ENCODE measurements at places on chromosomes 3 and 15.
A peak's percentile ranks its signal among the peaks of the same experiment; 100 is the strongest.

DNA sequence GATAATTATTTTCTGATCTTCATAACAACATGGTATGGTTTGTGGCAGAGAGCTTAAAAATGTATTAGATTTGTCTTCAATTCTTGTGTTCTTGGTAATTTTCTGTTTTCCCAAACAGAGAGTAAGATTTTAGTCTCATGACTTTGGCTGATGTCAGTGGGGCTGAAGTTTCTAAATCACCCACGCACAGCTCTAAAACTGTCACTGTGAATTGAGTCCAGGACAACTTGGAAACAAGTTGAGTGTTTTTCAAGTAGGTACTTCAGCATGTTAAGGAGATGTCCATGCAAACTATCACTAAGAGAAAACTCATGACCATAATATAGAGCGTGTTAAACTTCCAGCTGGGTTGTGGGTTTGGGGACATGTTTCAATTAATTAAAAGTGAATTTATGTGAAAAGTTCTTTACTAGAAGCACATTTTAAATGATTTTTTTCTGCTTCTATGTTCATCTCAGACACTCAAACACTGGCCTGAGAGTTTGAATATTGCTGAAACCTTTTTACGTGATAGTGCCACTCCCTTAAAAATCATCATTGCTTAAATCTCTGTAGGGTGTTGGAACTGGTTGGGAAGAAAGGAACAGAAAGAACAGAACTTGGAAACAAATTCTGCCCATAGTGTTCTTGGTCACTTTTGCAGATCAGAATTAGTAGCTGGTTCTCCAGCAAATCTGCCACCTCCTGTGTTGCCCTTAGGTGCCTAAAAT, 89.8 kb downstream of the KLHL25 start:
- peak; percentile 30 for DNase-seq

- no peak for DNase-seq
These were observed 133.4 kb upstream of the SATB1 start for GRCh38 chr3:18558507-18558906.

GRCh38 chr3:186511245-186511644, 32.9 kb downstream of the CRYGS start:
- no peak for DNase-seq

DNA sequence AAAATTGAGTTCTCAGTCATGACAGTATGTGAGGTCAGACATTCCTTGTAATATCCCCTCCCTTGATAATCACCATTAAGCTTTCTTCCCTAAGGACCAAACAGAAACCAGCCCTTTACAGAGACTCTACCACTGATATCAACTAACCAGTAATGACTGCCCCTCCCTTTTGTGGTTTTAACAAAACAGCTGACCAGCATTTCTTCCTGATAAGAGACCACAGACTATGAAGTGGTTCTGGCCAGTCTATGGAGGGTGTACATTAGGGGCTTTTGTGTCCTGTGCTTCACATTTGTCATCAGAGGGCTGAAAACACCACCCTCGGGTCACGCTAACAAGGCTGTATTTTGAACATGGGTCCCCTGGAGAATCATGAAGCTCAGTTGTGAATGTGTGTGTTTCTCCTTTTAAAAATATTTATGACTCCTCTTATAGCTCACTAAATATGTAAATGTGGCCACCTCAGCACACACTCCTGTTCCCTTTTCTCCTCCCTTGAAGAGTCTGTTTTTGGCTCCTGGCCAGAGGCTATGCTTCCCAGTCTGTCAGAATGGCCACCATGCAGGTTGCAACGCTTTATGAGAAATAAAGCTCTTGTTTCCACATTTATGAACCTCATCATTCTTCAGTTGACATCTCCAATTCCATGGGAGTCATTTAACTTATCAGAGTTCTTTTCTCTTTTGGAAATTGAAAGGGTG, 239.3 kb downstream of the CPNE4 start:
- no peak for DNase-seq

- no peak for DNase-seq
These were observed 113.9 kb downstream of the TLE3 start for GRCh38 chr15:69983696-69984265.

GRCh38 chr3:78076379-78076778, 1036.5 kb downstream of the ROBO2 start:
- no peak for DNase-seq

Data from fibroblast of gingiva (primary cell).